ENCODE measurements at places on chromosomes 3 and 15.
A peak's percentile ranks its signal among the peaks of the same experiment; 100 is the strongest.

DNA sequence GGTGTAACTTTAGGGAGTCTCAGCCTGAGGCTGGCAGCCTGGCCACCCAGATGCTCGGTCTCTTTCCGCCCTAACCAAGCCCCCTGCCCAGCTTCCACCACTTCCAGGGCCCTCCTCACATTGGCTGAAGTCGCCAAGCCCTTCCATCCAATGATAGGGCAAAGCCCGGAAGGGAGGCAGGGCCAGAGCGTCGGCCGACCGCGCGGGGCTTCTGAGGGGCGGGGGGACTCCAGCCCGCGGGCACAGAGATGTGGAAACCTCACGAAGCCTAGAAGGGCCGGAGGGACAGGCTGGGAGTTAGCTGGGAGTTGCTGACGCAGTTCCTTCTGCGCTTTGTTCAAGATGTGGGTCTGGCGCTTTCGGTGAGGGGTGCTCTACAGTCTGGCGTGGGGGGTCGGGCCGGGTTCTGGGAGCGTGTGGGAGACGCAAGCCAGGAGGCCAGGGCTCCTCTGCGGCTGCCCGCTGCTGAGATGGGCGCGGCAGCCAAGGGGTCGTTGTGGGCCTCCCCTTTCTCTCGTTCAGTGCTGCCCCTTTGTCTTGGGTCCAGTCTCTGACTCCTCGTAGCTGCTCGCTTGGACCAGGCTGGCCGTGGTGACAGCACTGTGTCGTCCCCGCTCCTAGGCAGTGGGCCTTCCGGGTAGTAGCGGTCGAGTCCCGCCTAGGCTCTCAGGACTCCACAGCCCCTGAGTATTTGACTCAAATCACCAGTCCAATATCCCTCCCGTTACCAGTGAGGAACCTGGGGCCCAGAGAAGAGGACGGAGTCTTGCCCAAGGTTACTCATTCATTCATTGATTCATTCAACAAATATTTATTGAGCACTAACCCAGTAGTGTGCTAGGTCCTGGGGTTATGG, at the start of gene ZNF660:
Gene ZNF660, plus strand, starts transcription at position 319 of the 856 bp plus-strand sequence. CDS start 9,230 bp downstream, outside the sequence.
- DNase-seq = peak; percentile 82

DNA sequence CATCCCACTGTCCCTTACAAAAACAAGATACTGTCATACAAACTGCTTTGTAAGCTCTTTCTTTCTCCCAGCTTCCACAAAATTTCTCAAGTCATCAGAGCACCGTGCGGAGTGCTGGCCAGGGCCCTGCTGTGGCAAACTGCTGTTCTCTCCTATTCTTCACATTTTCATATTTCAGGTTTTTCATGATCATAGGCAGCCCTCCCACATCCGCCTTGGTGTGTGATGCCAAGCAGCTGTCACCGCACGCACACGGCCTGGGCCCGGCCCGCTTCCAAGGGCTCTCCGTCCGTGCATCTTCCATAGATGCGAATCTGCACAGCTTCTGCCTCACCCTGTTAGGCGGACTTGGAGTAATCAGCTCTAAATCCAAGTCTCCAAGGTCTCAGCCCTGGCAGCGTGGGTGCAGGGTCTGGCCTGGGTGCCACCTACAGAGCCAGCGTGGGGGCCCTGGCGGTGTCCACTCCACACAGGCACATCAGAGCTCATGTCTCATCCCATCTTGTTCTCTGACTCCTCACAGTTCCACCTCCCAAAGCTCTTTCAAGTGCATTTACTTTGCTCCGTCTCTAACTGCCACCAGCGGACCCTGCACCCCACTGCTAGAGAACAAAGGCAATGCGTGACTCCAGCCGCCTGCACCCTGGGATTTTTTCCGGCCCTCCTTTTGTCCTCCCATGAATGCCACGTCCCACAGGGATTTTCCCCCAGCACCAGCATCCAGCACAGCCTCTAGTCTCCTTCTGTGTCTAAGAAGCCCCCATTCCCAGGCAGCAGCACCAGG, 27.2 kb downstream of the CYFIP1 start:
- peak; percentile 26 for DNase-seq

- no peak for DNase-seq
Observed at GRCh38 chr3:101128786-101129185, 135.6 kb upstream of the ABI3BP start.

- DNase-seq = no peak
Observed at GRCh38 chr3:33491721-33492120, 51.5 kb upstream of the UBP1 start.

DNA sequence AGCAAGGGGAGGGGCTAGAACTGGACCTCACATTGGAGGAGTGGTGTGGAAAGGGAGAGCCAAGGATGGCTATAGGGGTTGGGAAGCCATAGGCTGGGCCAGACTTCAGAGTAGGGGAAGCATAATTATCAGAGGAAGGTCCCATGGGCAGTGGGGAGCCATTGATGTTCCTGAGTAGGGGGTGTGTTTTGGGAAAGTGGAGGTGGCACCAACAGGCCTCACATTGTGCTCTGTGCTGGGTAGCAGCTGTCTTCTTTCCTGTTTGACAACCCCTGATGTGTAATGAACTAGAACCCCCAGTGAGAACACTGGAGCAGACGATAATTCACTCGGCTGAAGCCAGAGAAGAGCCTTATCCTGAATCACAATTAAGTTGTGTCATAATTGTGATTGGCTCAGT, 41.2 kb downstream of the SLC6A11 start:
- DNase-seq = no peak

- peak; percentile 53 for DNase-seq
Observed at GRCh38 chr3:67384760-67385397, 269.5 kb downstream of the SUCLG2 start.

- no peak for DNase-seq
Observed at GRCh38 chr15:48883699-48884098, 5.8 kb downstream of the EID1 start.

DNA sequence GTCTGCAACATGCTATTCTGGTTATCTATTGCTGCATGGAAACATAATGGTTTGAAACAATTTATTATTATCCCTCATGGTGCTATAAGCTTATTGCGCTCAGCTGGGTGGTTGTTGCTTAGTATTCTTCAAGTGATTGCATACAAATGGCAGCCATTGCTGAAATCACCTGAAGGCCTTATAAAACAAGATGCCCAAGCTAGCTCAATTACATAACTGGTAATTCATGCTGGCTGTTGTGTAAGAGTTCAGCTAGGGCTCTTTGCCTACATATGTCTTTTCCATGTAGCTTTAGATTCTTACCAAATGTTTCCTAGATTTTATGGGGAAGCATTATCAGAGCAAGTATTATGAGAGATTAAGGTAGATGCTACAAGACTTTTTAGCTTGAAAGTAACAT, 644.0 kb upstream of the CBLB start:
- no peak for DNase-seq

DNA sequence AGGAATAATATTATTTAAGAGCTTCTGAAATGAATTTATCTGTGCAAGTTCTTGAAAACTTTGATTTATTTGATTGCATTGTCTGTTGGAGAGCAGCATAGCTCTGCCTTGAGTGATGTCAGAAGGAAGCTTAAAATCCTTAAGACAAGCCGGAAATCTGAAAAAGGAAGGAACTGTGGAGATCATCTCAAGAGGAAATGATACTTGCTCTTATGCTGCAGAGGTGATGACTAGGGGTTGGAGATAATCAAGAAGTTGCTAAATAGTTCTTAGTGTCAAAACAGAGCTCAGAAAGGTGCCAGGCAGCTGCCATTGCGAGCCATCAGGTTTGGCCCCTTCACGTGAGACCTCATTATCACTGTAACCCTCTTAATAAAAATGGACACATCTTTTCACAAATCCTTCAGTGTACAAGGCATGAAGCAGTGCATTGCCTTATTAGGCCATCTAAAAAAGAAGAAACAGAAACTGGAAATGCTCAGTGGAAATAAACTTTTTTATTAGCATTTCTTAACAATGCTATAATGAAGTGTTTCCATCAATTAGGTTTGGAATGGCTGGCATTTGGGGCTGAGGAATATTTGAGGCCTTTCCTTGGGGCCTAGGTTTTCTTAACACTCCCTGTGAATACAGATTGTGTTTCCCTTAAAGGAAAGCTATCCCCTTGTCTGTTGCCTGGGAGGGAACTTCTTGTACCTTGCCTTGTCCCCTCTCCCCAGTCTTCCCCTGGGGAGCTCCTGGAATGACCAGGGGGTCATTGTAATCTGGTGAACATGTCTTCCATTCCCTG, 34.5 kb upstream of the VILL start:
- DNase-seq = no peak

DNA sequence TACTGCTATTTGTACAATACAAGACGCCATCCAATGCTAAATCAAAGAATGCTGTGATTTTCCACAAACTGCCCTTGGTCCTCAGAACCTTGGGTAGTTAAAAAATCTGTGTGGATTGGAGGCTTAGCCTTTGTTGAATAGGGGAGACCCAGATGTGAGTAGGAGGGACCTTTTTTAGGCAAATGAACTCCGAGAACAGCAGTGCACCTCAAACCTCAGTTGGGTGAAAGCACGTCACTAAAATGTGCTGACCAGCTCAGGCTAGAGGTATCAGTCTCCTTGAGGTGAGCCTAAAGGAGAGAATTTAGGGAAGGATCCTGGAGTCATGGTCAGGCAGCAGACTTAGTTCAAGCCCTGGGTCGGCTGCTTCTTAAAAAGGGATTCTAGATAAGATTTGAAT, 200.7 kb downstream of the SOX2 start:
- no peak for DNase-seq

DNA sequence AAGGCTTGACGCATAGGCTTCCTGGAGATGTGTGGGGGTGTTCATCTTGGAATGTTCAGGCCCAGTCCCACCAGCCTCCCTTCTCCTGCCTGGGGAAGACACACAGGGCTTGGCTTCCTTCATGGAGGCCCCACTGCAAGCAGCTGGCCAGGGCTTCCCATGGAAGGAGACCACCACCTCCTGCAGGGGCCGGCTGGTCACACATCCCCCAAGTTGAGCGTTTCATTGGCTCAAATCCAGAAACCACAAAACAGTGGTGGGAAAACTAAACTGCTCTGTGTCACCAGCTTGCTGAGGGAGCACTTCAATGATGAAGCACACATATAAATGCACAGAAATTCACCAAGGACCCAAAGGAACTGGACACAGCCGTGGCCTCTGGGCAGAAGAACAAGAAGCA, 8.3 kb downstream of the IQSEC1 start:
- peak; percentile 44 for DNase-seq

DNA sequence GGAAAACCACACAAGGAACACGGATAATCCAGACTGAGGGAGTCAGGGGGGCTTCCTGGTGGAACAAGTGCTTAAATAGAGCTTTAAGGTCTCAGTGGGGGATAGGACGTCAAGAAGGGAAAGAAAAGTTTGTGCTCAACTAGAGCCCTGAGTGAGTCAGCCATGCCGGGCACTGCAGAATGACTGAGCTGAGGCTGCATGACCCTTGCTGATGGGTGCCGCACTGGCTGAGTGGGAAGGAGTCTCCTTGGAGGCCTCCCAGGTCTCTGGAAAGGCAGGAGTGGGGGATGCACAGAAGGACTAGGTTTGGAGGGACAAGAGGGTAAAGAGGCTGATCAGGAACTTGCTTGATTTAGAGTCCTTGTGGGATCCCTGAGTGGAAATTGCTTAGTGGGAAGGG, 150.3 kb downstream of the RPLP1 start:
- DNase-seq = no peak

DNA sequence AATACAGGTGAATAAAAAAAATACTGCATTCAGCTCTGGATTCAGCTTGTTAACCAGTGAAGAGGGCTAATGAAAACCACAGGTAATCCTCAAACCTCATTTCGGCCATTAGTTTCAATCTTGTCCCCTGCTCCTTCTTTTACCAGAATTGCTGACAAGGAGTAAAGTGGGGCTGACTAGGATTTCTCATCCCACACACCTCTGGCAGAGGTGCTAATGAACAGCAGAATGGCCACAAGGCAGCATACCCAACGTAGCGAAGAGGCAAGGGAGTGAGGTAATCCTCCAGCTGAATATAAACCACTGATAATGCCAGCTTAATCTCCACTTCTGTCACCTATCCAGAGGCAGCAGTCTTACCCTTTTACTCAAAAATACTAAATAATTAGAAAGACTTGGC, 248.8 kb upstream of the CDIN1 start:
- DNase-seq = no peak

DNA sequence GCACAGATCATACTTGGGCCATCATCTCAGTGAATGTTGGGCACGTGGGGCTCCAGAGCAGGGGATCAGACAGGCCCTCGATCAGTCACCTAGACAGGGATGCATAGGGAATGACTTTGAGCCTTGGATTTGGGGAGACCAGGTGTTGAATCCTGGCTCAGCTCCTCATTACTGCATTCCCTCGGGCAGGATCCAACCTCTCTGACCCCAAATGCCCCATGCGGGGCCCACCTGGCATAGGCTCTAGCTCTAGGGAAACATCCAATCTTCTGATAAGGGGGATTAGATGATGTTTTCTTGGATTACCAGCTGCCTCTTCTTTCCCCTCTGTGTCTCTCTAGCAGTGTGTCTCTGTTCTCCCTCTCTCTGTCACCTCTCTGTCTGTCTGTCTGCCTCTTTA, 22.7 kb downstream of the LOXL1 start:
- no peak for DNase-seq

All from fibroblast of skin of scalp (primary cell).